Activated CD4-positive, alpha-beta T cell treated with anti-CD3 and anti-CD28 coated beads, Interleukin-2, amount 10 ng/mL, durations not matched to agents 7 days and 5 days (primary cell): ENCODE measurements at places on chromosomes 4 and X. TPM values are rescaled to one million over a fixed set of nuclear protein-coding genes. Genes with fewer than 3 reads are reported as not detected.

The BLTP1 gene
- 37.5 TPM for total RNA-seq

The KLB gene
- total RNA-seq = not detected

The PIR gene
- 1.3 TPM for total RNA-seq

The CFI gene
- not detected for total RNA-seq

The RPA4 gene
- 0.83 TPM for total RNA-seq

The PNCK gene
- total RNA-seq = not detected

The JADE3 gene
- total RNA-seq = 0.96 TPM

The PPP2R2C gene
- total RNA-seq = not detected

The COL4A6 gene
- total RNA-seq = not detected

The FGFBP2 gene
- 5.6 TPM for total RNA-seq

The PQBP1 gene
- 77.6 TPM for total RNA-seq

The FAM47A gene
- not detected for total RNA-seq

The GPR119 gene
- total RNA-seq = not detected

DNA sequence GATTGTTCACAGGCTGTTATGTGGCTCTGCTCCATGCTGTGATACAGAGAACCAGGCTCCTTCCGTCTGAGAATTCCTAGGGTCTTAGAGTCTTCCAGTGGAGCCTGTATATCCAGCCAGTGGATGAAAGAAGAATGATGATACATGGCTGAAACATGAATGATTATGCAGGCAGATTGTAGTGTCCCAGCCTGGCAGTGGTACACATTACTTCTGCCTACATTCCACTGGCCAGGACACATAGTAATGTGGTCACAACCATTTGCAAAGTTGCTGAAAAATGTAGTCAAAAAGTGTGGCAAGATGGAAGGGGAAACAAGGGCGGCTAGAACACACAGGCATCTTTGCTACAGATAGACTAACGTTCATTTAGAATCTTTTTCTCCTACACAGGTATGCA lies 4.5 kb upstream of the GBA3 start:
- H3K4me1 ChIP-seq = no peaks in the 10 kb centered on the region
- H3K27me3 ChIP-seq = peaks cover 2% of the 10 kb centered on the region
- no peak overlapping the region for H3K27ac ChIP-seq
- H3K36me3 ChIP-seq = no peaks in the 10 kb centered on the region

DNA sequence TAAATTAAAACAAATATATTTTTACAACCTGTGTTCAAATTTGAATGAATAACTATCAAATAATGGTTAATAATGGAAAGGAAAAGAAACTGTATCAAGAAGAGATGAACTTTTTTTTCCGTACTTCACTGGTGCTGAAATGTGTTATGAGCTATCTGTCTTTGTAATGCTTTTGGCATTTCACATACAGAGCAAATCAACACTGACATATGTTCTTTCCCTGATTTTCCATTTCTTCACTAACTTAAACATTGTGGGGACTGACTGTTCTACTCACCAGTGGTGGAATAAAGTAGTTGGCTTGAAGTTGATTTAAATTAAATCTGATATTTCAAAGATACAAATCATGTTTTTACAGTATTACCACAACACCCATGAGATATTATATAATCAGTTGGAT lies 304.0 kb upstream of the BMP3 start:
- no peak for DNase-seq
- no peaks in the 10 kb centered on the region for H3K27me3 ChIP-seq
- no peaks in the 10 kb centered on the region for H3K4me1 ChIP-seq
- no peak overlapping the region for H3K4me3 ChIP-seq

DNA sequence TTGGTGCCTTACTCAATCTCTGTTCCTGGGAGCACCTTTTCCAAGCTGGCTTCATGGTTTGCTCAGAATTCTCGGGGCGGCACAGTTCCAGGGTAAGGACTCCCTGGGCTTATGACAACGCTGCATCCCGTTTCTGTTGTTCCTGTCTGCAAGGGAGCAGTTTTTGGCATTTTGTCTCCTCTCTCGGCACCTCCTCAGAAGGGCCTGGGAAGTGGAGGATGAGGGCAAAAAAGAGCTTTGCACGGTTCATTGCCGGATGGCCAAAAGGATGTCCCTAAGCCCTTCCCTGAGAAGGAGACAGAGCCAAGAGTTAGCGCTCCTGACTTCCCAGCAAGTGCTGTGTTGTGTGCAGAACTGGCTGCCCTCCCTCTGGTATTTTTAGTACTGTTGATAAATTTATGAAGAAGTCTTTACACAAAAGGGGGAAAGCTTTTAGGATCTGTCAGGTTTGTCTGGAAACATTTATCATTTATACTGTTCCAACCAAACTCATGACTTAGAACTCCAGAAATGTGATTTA lies 13.4 kb downstream of the SRD5A3 start:
- no peaks in the 10 kb centered on the region for H3K27me3 ChIP-seq
- no peak overlapping the region for H3K27ac ChIP-seq
- no peak for DNase-seq
- H3K4me3 ChIP-seq = no peak overlapping the region
- no peaks in the 10 kb centered on the region for H3K36me3 ChIP-seq

- no peak overlapping the region for H3K4me3 ChIP-seq
- H3K27ac ChIP-seq = no peak overlapping the region
- no peak for DNase-seq
- no peaks in the 10 kb centered on the region for H3K4me1 ChIP-seq
Observed at GRCh38 chr4:175927121-175927520, 115.1 kb upstream of the GPM6A start.

DNA sequence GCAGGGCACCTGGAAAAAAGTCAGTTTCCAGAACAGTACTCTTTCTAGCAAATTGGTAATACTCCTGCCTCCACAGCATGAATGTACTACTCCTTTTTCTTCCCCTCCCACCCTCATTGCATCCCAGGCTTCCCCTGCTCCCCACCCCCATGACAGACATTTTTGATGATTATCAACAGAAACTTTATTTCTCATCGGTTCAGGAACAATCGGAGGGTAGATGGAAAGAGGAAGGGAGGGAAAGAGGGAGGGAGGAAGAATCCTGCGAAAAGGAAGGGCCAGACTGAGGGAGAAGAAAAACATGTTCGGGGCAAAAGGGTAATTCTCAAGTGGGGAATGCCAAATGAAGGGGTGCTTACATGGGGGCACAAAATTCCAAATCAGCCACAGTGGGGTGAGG lies 705 bp upstream of the CXorf65 start:
- H3K4me1 ChIP-seq = peaks cover 57% of the 10 kb centered on the region
- peak overlapping the region; percentile 99 for H3K27ac ChIP-seq
- peak overlapping the region; percentile 98 for H3K4me3 ChIP-seq
- no peaks in the 10 kb centered on the region for H3K27me3 ChIP-seq
- H3K36me3 ChIP-seq = peaks cover 70% of the 10 kb centered on the region

GRCh38 chr4:38574559-38575333 lies 89.3 kb upstream of the KLF3 start:
- H3K27me3 ChIP-seq = no peaks in the 10 kb centered on the region
- no peak overlapping the region for H3K27ac ChIP-seq
- no peak for DNase-seq
- peaks cover 2% of the 10 kb centered on the region for H3K36me3 ChIP-seq
- H3K4me3 ChIP-seq = no peak overlapping the region

- peak overlapping the region; percentile 98 for H3K27ac ChIP-seq
- H3K4me3 ChIP-seq = peak overlapping the region; percentile 94
- H3K27me3 ChIP-seq = no peaks in the 10 kb centered on the region
- H3K4me1 ChIP-seq = peaks cover 72% of the 10 kb centered on the region
Observed at GRCh38 chr4:40205259-40206198, 8.7 kb downstream of the RHOH start.

GRCh38 chrX:104921584-104922205 lies 298.8 kb downstream of the TEX13A start:
- no peak for DNase-seq
- H3K27me3 ChIP-seq = no peaks in the 10 kb centered on the region

GRCh38 chr4:41839916-41840854 lies 91.7 kb upstream of the PHOX2B start:
- no peak for DNase-seq
- peaks cover 5% of the 10 kb centered on the region for H3K4me1 ChIP-seq
- peaks cover 4% of the 10 kb centered on the region for H3K27me3 ChIP-seq
- no peak overlapping the region for H3K27ac ChIP-seq
- no peak overlapping the region for H3K4me3 ChIP-seq
- no peaks in the 10 kb centered on the region for H3K36me3 ChIP-seq

GRCh38 chr4:83405844-83406816 lies 49.5 kb downstream of the HELQ start:
- DNase-seq = no peak
- H3K4me1 ChIP-seq = peaks cover 5% of the 10 kb centered on the region
- H3K36me3 ChIP-seq = peaks cover 11% of the 10 kb centered on the region
- H3K27ac ChIP-seq = peak overlapping the region; percentile 26
- H3K27me3 ChIP-seq = no peaks in the 10 kb centered on the region
- no peak overlapping the region for H3K4me3 ChIP-seq

- H3K27ac ChIP-seq = no peak overlapping the region
- no peaks in the 10 kb centered on the region for H3K4me1 ChIP-seq
- no peak for DNase-seq
- H3K36me3 ChIP-seq = no peaks in the 10 kb centered on the region
- peaks cover 2% of the 10 kb centered on the region for H3K27me3 ChIP-seq
Observed at GRCh38 chr4:11328401-11328800, 100.3 kb downstream of the HS3ST1 start.

GRCh38 chr4:72318421-72319170 lies 250.4 kb downstream of the ADAMTS3 start:
- no peaks in the 10 kb centered on the region for H3K27me3 ChIP-seq
- no peak overlapping the region for H3K4me3 ChIP-seq
- H3K4me1 ChIP-seq = peaks cover 16% of the 10 kb centered on the region
- H3K27ac ChIP-seq = no peak overlapping the region
- DNase-seq = no peak

GRCh38 chr4:163484906-163485305 lies 9.6 kb upstream of the TMA16 start:
- H3K36me3 ChIP-seq = no peaks in the 10 kb centered on the region
- H3K4me1 ChIP-seq = no peaks in the 10 kb centered on the region
- DNase-seq = peak; percentile 70
- H3K27me3 ChIP-seq = peaks cover 15% of the 10 kb centered on the region

GRCh38 chr4:5079581-5079980 lies 28.3 kb downstream of the STK32B start:
- no peaks in the 10 kb centered on the region for H3K4me1 ChIP-seq
- H3K27ac ChIP-seq = no peak overlapping the region
- no peaks in the 10 kb centered on the region for H3K36me3 ChIP-seq
- DNase-seq = no peak

DNA sequence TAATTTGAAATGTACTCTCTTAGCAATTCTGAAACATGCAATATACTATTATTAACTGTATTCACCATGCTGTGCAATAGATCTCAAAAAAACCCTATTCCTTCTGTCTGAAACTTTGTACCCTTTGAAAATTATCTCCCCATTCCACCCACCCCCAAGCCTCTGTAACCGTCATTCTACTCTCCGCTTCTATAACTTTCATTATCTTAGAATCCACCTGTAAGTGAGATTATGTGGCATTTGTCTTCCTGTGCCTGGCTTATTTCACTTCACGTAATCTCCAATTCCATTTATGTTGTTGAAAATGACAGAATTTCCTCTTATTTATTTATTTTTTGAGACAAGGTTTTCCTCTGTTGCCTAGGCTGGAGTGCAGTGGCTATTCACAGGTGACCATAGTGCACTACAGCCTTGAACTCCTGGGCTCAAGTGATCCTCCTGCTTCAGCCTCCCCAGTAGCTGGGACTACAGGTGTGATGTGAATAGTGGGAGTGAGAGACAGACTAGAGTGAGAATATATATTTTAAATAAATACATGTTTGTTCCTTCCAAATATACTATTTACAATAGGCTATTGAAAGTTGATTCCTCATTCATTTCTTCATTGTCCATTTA lies 30.5 kb downstream of the VSIG4 start:
- H3K27me3 ChIP-seq = no peaks in the 10 kb centered on the region
- no peak overlapping the region for H3K4me3 ChIP-seq
- H3K36me3 ChIP-seq = peaks cover 17% of the 10 kb centered on the region

DNA sequence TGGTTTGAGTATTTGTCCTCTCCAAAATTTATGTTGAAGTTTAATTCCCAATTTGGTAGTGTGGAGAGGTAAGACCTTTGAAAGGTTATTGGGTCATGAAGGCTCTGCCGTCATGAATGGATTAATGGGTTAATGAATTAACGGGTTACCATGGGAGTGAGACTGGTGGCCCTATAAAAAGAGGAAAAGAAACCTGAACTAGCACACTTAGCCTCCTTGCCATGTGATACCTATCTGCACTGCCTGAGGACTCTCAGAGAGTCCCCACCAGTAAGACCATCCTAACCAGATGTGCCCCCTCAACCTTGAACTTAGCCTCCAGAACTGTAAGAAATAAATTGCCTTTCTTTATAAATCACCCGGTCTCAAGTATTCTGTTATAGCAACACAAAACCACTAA lies 39.3 kb downstream of the PAGE1 start:
- H3K27me3 ChIP-seq = peaks cover 2% of the 10 kb centered on the region
- no peak overlapping the region for H3K4me3 ChIP-seq
- H3K27ac ChIP-seq = no peak overlapping the region
- H3K36me3 ChIP-seq = no peaks in the 10 kb centered on the region

GRCh38 chr4:100146756-100147155 lies 43.5 kb downstream of the DDIT4L start:
- no peaks in the 10 kb centered on the region for H3K36me3 ChIP-seq
- H3K27ac ChIP-seq = no peak overlapping the region
- peaks cover 3% of the 10 kb centered on the region for H3K27me3 ChIP-seq
- H3K4me3 ChIP-seq = no peak overlapping the region

GRCh38 chr4:26237916-26238315 lies 82.9 kb upstream of the RBPJ start:
- no peak overlapping the region for H3K27ac ChIP-seq
- DNase-seq = no peak
- peaks cover 12% of the 10 kb centered on the region for H3K4me1 ChIP-seq
- H3K36me3 ChIP-seq = peaks cover 3% of the 10 kb centered on the region
- no peak overlapping the region for H3K4me3 ChIP-seq

GRCh38 chrX:13893826-13894225 lies 76.9 kb upstream of the GPM6B start:
- no peaks in the 10 kb centered on the region for H3K4me1 ChIP-seq
- no peaks in the 10 kb centered on the region for H3K36me3 ChIP-seq
- DNase-seq = no peak
- H3K27ac ChIP-seq = no peak overlapping the region

- H3K27ac ChIP-seq = peak overlapping the region; percentile 96
- H3K27me3 ChIP-seq = no peaks in the 10 kb centered on the region
- peak overlapping the region; percentile 71 for H3K4me3 ChIP-seq
- H3K36me3 ChIP-seq = no peaks in the 10 kb centered on the region
- H3K4me1 ChIP-seq = peaks cover 44% of the 10 kb centered on the region
Observed at GRCh38 chrX:9340598-9341290, 124.1 kb upstream of the TBL1X start.
